ENCODE measurements at places on chromosomes 7 and 10. TPM values are rescaled to one million over a fixed set of nuclear protein-coding genes. Genes with fewer than 3 reads are reported as not detected.

The RET gene
- 0.47 TPM for total RNA-seq

The ARMC3 gene
- total RNA-seq: not detected

The UNCX gene
- total RNA-seq: not detected

DNA sequence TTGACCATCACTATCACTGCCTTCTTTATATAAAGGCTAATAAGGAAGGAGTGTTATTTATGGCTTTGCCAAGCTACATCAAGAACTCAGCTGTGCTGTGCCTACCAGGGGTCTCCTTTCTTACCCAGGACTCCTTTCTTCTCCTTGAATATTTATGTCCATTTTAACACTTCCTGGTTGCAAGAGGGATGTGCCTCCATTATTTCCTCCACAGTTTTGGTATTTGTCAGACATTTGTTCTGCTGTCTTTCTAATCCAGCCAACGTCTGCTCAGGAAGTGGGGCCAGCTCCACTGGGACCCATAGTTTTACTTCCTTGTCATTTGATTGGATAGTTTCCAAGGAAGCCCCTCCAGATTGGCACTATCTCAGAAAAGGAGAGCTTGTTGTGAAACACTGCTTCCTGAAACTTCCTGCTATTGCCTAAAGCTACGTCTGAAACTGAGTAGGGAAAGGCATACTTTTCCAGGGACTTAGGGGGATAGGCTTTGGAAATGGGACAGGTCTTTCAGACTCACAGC is 6.6 kb upstream of the STRIP2 start:
- no peak overlapping the region for H3K27ac ChIP-seq
- H3K27me3 ChIP-seq: peaks cover under 1% of the 10 kb centered on the region
- no peak for DNase-seq
- H3K4me3 ChIP-seq: no peak overlapping the region

DNA sequence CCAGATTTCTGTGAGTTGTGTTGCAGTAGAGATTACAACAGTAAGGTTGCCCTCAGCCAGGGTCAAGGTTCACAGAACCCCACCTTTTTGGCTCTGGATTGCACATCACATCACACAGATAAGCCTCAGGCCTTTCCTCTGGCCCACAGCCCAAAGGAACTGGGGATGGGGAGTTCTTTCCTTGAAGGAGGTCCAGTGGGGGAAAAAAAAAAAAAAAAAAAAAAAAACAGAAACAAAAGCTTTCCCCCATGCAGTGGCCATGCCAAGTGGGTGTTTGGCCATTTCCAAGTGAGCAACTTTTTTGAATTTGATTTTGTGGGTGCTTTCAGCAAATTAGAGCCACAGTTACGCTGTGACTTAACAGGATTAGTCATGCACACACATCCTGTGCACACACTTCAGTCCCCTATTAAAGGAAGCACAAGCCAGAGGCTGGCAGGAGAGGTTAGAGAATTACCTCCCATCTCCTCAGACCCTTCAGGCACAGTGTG is 79.3 kb upstream of the NANOS1 start:
- DNase-seq: no peak
- H3K4me3 ChIP-seq: no peak overlapping the region
- H3K27me3 ChIP-seq: peaks cover 6% of the 10 kb centered on the region
- H3K36me3 ChIP-seq: no peaks in the 10 kb centered on the region
- H3K27ac ChIP-seq: no peak overlapping the region

- no peaks in the 10 kb centered on the region for H3K27me3 ChIP-seq
- no peak overlapping the region for H3K4me3 ChIP-seq
- no peak overlapping the region for H3K27ac ChIP-seq
These were observed 64.6 kb upstream of the PTN start for GRCh38 chr7:137408126-137408525.

- H3K27me3 ChIP-seq: no peaks in the 10 kb centered on the region
- H3K4me3 ChIP-seq: no peak overlapping the region
- no peaks in the 10 kb centered on the region for H3K36me3 ChIP-seq
- no peak for DNase-seq
- H3K27ac ChIP-seq: no peak overlapping the region
- peaks cover 32% of the 10 kb centered on the region for H3K4me1 ChIP-seq
These were observed 78.9 kb downstream of the FOXL3 start for GRCh38 chr7:368651-369475.

DNA sequence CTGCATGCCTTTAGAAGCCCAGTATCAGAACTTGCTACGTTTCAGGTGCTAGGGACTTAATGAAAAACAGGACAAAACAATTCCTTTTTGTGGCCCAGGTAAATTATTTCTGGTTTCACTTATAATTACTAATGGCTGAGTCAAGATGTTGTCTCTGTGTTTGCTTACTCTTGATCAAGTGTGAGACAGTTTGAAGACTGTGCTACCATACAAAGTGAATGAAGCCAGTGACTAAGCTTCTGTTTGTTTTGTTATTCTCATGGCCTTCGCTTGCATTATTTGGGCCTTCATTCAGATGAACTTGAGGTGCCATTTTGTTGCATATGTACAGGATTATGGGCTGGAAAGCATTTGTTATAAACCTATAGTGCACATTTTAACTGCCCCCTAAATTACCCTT is 17.9 kb downstream of the SMNDC1 start:
- no peak for DNase-seq
- H3K4me1 ChIP-seq: no peaks in the 10 kb centered on the region
- H3K4me3 ChIP-seq: no peak overlapping the region
- H3K36me3 ChIP-seq: peaks cover 24% of the 10 kb centered on the region
- no peaks in the 10 kb centered on the region for H3K27me3 ChIP-seq
- H3K27ac ChIP-seq: no peak overlapping the region

GRCh38 chr7:101114492-101114891 is 12.4 kb upstream of the SERPINE1 start:
- H3K27me3 ChIP-seq: peaks cover 3% of the 10 kb centered on the region
- H3K36me3 ChIP-seq: no peaks in the 10 kb centered on the region
- DNase-seq: no peak
- H3K4me3 ChIP-seq: no peak overlapping the region

DNA sequence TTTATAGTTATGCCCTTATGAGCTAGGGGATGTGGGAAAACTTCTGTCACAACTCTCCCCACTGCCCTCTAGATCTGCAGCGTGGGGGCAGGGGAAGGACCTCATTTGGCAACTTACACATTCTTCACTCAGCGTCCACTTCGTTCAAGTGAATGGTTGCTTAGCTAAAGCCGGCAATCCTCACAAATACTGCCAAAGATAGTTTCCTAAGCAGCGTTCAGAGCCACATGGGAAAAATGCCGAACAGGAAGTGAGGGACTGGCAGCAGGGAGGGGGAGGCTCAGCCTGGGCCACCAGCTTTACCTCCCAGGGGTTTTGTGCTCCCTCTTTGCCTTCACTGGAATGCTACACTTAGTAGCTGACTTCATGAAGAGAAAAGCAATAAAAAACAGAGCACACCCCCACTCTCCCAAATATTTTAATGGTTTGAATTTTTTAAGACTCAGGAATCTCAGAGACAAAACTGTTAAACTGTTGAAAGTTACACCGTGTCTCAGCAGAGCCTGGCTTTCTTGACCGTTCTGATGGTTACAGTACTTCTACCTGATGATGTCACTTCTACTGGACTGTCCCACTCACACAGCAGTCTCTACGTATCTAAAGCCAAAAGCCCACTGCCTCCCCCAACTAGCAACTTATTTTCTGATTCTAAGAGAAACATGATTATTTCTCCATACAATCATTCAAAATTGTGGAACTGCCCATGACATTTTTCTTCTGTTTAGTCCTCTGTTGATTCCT is 10.4 kb downstream of the GRM3 start:
- H3K36me3 ChIP-seq: no peaks in the 10 kb centered on the region
- H3K27me3 ChIP-seq: no peaks in the 10 kb centered on the region
- no peak for DNase-seq
- H3K4me1 ChIP-seq: no peaks in the 10 kb centered on the region

DNA sequence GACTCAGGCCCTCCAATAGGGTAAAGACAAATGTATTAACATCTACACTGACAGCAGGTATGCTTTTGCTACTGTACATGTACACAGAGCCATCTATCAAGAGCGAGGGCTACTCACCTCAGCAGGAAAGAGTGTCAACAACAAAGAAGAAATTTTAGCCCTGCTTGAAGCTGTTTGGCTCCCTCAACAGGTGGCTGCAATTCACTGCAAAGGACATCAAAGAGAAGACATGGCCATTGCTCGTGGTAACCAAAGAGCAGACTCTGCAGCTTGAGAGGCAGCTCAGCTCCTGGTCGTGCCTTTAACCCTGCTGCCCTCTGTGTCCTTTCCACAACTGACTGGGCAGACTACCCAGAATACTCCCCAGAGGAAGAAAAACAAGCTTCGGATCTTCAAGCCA is 5.1 kb downstream of the AKR1B15 start:
- H3K4me3 ChIP-seq: no peak overlapping the region
- peaks cover 4% of the 10 kb centered on the region for H3K27me3 ChIP-seq
- DNase-seq: no peak
- H3K27ac ChIP-seq: no peak overlapping the region
- no peaks in the 10 kb centered on the region for H3K36me3 ChIP-seq

DNA sequence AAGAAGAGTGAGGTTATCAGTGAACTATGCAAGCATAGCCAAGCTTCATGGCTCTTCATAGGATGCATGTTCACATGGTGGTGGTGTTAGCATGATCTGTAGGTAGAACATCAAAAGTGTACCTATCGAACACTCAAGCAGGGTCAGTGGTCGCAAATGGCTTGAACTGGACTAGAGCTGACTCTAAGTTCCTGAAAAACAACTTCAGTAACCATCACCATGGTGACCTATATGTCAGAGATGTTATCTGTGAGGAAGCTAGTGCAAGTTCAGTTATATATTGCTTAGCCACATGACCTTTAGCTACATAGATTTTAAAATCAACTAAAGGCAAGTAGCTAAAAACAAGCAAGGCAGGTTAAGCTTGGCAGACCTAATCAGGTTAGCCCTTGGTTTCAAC is 163.1 kb upstream of the AGR3 start:
- H3K36me3 ChIP-seq: no peaks in the 10 kb centered on the region
- no peak for DNase-seq
- H3K4me1 ChIP-seq: peaks cover 14% of the 10 kb centered on the region
- peaks cover 6% of the 10 kb centered on the region for H3K27me3 ChIP-seq

DNA sequence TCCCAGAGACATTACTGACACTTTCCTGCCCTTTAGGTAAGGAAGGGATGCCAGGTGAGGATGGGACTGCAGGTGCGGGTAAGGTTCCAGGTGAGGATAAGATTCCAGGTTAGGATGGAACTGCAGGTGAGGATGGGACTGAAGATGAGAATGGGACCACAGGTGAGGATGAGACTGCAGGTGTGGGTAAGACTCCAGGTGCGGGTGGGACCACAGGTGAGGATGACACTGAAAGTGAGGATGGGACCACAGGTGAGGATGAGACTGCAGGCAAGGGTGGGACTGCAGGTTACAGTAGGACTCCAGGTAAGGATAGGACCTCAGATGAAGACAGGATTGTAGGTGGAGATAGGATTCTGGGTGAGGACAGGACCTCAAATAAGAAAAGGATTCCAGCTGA is 322.3 kb downstream of the WDR37 start:
- no peak for DNase-seq
- H3K4me3 ChIP-seq: no peak overlapping the region
- H3K36me3 ChIP-seq: no peaks in the 10 kb centered on the region

GRCh38 chr7:21417647-21418046 is 10.2 kb upstream of the SP4 start:
- H3K4me3 ChIP-seq: no peak overlapping the region
- no peak for DNase-seq
- peaks cover 13% of the 10 kb centered on the region for H3K4me1 ChIP-seq
- no peak overlapping the region for H3K27ac ChIP-seq

- no peak overlapping the region for H3K4me3 ChIP-seq
- no peaks in the 10 kb centered on the region for H3K36me3 ChIP-seq
- H3K27me3 ChIP-seq: peaks cover 1% of the 10 kb centered on the region
- no peak for DNase-seq
- no peak overlapping the region for H3K27ac ChIP-seq
- no peaks in the 10 kb centered on the region for H3K4me1 ChIP-seq
These were observed 85.5 kb downstream of the GLRX3 start for GRCh38 chr10:130221456-130222375.

DNA sequence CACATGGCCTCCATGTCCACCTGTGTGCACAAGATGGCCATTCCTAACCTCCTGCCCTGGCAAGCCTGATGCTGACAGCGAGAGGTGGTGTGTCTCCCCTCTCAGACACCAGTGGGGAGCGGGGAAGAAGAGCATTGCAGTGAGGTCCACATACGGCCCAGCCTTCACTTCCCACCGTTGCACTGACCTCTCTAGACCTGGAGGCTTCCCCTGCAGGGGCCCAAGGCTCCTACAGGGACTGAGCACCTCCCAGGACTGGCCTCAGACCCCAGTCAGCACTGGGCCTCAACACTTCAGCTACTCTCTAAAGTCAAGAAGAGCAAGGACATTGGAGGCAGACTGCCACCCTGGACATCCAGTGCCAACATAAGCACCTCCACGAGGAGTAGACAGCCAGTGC is 15.9 kb downstream of the STK32C start:
- H3K4me1 ChIP-seq: no peaks in the 10 kb centered on the region
- H3K27me3 ChIP-seq: no peaks in the 10 kb centered on the region
- H3K27ac ChIP-seq: no peak overlapping the region
- H3K4me3 ChIP-seq: no peak overlapping the region
- H3K36me3 ChIP-seq: no peaks in the 10 kb centered on the region

DNA sequence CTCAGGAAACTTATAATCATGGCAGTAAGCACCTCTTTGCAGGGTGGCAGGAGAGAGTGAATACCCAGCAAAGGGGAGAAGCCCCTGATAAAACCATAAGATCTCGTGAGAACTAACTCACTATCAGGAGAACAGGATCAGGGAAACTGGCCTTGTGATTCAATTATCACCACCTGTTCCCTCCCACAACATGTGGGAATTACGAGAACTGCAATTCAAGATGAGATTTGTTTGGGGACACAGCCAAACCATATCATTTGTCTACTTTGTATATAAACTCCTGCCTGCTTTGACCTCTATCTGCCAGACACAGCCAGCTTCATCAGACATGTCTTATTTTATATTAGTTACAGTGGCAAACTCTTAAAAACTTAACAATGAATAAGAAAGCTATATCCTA is 50.4 kb downstream of the ARMC3 start:
- no peaks in the 10 kb centered on the region for H3K4me1 ChIP-seq
- no peaks in the 10 kb centered on the region for H3K27me3 ChIP-seq
- DNase-seq: no peak
- H3K27ac ChIP-seq: no peak overlapping the region
- no peaks in the 10 kb centered on the region for H3K36me3 ChIP-seq
- H3K4me3 ChIP-seq: no peak overlapping the region

All from activated CD8-positive, alpha-beta T cell treated with anti-CD3 and anti-CD28 coated beads for 36 hours (primary cell).